ENCODE measurements at places on chromosomes 12 and 14.

GRCh38 chr12:45220363-45220931 lies 4.6 kb downstream of the ANO6 start:
- DNase-seq: no peak

- DNase-seq: no peak
These were observed 46.3 kb downstream of the HECTD1 start for GRCh38 chr14:31161274-31161673.

- no peak for DNase-seq
These were observed 48.0 kb upstream of the PDZRN4 start for GRCh38 chr12:41140117-41140516.

DNA sequence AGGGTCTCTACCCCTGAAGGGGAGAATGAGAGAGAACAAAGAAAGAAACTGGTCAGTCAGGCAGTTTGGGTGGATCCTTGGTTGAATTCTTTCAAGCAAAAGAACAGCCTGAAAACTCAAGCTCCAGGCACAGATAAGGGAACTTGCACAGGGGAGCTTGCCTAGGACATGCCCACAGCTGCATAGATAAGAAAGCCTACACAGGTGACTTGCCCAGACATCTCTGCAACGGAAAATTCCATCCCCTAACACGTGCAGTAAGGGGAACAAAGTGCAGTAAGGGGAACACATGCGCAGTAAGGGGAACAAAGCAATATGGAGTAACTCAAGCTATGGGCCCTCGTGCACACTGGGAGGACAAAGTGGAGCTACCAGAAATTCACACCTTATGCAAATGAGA lies 540.1 kb upstream of the MIS18BP1 start:
- DNase-seq: no peak

- no peak for DNase-seq
These were observed 26.2 kb downstream of the RAD9B start for GRCh38 chr12:110528277-110528839.

DNA sequence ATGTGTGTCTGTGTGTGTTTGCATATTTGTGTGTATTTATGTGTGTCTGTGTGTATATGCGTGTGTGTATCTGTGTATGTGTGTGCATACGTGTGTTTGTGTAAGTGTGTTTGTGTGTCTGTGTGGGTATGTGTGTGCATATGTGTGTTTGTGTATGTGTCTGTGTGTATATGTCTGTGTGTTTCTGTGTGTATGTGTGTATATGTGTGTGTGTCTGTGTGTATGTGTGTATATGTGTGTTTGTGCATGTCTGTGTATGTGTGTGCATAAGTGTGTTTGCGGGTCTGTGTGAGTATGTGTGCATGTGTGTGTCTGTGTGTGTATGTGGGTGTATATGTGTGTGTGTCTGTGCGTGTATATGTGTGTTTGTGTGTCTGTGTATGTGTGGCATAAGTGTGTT lies 1030.5 kb upstream of the TMEM132C start:
- DNase-seq: no peak

DNA sequence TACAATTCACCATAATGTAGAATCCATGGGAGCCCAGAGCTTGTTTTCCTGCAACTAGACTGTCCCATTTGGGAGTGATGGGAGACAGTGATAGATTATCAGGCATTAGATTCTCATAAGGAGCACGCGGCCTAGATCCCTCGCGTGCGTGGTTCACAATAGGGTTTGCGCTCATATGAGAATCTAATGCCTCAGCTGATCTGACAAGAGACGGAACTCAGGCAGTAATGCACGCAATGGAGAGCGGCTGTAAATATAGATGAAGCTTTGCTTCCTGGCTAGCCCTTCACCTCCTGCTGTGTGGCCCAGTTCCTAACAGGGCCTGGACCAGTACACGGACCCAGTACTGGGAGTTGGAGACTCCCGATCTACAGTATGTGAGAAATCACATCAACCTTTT lies 126.7 kb downstream of the FBXL14 start:
- DNase-seq: no peak

DNA sequence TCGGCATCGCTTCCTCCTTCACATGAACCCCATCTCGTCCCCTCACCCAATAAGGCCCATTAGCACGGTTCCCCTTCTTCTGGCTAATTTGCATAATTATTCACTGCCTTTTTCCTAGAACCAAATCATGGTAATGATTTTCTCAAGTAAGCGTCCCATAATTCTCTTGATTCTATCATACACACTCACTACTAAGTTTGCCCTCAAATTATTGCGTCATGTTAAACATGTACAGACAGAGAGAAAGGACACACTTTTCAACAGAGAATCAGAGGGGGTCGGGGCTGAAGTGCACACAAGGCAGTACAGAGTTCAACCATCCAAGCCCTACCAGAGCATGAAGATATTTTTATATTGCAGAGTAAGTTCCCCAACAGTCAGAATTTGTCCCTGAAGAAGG lies 256.6 kb downstream of the FOXN3 start:
- DNase-seq: no peak
